CD14-positive monocyte (primary cell): ENCODE measurements at places on chromosomes 11 and 22.

- DNase-seq = peak; percentile 40
These were observed 59.3 kb downstream of the STIM1 start for GRCh38 chr11:3914805-3915204.

GRCh38 chr11:85132851-85133585 lies 494.1 kb downstream of the DLG2 start:
- no peak for DNase-seq

DNA sequence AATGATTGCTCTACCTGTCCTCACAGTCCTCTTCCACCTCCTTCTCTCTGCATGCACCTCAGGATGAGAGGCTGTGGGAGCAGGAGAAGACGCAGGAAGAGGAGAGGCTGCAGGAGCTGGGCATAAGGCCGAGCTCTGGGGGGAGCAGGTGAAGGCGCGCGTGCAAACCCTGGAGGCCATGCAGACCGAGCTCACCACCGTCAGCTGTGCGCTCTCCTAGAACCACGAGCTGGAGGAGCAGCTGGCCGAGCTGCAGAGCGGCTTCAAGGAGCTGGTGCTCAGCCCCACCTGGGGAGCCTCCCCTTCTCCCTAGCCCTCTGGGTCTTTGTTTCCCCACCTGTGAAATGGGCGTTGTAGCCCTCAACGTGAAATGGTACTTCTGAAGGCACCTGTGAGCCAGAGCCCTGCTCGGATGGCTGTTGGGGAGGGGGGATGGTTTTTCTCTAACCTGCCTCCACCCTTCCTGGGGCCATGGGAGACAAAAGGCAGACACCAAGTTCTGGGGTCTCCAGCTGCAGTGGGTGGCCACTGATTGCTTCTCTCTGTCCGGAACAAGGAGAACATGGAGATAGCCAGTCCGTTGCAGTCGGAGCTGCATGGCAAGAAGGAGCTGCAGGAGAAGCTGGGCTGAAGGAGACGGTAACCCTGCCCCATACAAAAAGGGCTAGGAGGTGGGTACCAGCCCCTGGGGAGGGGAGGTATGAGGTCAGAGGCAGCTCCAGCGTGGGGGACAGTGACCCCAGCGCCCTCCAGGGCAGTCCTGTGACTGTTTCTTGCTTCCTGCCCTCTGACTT lies 65.2 kb upstream of the A4GALT start:
- no peak for DNase-seq

- DNase-seq = peak; percentile 54
These were observed 1.3 kb downstream of the HIRA start for GRCh38 chr22:19429950-19430889.

- no peak for DNase-seq
These were observed 52.2 kb downstream of the JAM3 start for GRCh38 chr11:134120921-134121526.

GRCh38 chr22:40585310-40585751 lies 51.2 kb downstream of the MRTFA start:
- DNase-seq = no peak

- DNase-seq = no peak
These were observed at the start of gene CEND1 for GRCh38 chr11:789943-790342. CEND1 (minus strand) TSS chr11:790090; CDS start chr11:788576, 1,514 bp downstream.

DNA sequence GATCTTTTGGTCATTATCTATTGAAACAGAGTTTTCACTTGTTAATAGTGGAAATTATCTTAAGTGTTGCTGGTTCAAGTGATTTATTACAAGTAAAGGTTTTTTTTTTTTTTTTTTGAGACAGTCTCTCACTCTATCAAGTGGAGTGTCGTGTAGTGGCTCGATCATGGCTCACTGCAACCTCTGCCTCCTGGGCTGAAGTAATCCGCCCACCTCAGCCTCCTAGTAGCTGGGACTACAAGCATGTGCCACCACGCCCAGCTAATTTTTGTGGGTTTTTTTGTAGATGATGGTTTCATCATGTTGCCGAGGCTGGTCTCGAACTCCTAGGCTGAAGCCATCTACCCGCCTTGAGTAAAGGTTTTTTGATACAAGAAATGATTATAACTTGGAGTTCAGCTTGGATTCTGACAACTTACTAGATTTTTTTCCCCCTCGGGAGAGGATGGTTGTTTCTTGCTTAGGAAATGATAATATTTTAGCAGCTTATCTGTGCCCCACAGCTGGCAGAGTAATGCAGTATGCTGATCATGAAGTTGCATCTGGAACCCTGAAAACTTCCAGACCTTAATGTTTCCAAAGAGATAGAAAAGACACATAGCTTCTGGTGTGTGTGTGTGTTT lies 68.9 kb downstream of the MTMR3 start:
- no peak for DNase-seq

GRCh38 chr11:44502506-44502905 lies 63.0 kb upstream of the CD82 start:
- no peak for DNase-seq

DNA sequence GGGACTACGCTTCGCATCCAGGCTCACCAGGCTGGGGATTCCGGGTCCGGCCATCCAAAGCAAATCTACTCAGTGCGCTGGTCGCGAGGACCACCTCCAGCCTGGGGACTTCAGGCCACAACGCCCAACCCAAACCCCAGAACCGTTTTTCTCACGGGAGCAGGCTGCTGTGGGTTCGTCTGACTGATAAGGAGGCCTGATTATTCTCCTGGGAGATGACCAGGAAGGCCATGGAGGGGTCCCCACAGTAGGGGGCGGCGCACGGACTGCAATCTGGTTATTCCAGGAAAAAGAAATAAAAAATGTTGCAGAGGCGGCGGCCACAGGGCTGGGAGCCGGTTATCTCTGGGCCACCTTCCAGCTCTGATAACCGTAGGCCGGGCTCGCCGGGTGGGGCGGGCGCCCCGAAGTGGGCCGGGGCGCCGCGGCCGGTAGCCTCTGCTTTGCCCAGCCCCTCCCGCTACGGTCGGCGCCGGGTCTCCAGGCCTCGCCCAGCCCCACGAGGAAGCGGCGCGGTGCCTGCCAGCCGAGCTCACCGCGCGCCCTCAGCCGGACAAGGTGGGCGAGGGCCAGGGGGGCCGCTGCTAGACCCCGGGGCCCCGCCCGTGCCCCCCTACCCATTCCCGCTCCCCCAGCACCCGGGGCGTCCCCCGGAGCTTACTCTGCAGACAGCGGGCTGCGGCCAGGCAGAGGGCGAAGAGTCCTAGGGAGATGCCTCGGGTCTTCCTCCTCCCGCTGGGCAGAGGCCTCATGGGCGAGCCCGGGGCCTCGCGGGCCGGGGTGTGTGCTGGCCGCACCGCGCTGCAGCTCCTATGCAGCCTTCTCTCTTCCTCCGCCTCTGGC lies 446 bp downstream of the VSTM5 start:
- DNase-seq = no peak

DNA sequence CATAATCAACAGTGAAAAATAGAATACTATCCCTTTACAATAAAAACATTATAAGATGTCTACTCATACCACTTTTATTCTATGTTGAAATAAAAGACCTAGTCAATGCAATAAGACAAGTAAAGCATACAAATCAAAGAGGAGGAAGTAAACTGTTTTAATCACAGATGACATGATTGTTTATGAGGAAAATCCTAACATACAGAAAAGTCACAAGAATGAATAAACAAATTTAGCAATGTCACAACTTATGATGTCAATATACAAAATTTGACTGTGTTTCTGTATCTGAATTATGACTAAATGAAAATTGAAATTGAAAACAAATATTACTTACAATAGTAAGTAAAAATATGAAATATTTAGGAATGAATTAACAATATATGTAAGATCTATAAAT lies 221.9 kb upstream of the GRIA4 start:
- DNase-seq = no peak

DNA sequence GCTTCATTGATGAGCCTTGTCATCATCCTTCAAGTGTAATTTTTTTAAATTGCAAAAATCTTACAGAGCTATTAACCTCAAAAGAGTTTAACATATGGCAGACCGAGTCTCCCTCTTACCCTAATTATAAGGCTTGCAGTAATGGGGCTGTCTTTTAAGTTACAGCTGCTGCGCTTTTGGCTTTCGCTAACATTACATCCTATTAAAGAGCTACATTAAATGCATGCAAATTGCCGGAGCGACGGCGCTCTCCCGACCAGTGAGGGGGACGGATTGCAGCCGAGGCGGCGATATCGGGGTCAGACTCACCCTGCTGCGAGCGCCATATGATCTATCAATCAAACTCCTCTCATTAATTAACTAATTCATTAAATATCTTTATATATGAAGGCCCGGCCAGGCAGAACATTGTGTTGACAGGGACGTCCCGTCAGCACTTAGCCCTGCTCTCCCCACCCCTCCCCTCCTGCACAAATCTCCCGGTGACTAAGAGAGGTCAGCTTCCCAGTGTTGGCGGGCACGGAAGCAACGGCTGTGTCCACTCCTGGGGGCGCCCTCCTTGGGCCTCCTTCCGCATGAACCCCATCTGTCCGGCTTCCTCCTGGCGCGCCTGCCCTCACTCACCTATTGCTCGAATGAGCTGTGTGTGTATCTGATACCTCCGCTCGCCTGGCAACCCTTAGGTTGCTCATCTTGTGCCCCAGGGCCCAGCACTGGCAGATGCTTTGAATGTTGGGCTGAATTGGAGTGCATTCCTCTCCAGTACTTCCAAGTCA lies 156.0 kb upstream of the CADM1 start:
- DNase-seq = no peak

- no peak for DNase-seq
These were observed 5.7 kb upstream of the CHRM1 start for GRCh38 chr11:62926680-62927455.

GRCh38 chr11:85913513-85913912 lies 58.3 kb downstream of the CCDC83 start:
- DNase-seq = peak; percentile 80

GRCh38 chr11:67056267-67057204 lies at the start of gene RHOD:
RHOD (plus strand) TSS chr11:67056847; CDS start chr11:67056903, 56 bp downstream.
- no peak for DNase-seq

DNA sequence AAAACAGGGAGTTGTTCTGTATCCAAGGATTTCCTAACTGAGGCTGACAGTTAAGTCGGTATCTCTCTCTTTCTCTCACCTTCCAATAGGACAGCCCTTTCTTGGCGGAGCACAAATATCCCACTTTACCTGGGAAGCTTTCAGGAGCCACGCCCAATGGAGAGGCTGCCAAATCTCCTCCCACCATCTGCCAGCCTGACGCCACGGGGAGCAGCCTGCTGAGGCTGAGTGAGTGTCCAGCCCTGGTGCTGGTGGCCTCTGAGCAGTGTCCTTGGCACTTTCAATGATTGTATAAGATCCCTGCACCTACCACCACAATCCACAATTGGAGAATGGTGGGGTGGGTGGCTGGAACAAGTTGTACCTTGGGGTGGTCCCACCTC lies 33.7 kb downstream of the CYB5R2 start:
- no peak for DNase-seq

DNA sequence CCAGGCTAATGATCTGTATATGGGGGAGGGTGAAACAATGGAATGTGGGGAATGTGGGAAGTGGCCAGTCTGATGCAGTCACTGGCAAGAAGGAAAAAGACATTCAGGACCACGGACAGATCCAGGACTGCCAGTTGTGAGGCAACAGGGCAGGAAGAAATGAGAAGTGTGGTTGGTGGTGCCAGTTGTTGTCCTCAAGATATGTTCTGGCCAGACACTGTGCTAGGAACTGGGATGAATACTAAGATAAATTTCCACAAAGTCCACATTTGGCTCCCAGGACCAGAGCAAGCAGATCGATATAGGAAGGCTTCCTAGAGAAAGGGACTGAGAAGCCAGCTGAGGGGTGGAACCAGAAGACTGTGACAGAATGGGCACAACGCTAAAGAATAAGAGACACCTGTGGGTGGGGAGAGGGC lies 6.8 kb upstream of the TPBGL start:
- DNase-seq = peak; percentile 12

GRCh38 chr11:74400606-74401005 lies 2.4 kb upstream of the PGM2L1 start:
- no peak for DNase-seq

DNA sequence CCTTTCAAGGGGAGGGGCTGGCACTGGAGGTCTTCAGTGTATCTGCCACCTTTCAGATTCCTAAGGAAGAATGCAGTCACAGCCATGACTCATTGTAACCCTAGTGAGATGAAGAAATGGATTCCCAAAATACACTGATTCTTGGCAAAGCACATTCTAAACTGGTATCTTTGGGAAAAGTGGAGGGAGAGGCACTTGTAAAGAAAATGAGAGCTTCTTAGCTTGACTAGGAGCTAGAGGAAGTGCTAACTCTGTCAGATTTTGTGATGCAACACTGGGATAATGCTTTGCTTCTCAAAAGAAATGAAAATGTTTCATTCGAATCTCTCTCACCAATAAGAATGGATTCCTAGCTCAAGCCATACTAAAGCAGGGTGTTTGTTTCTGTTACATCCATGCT lies 14.3 kb downstream of the NRIP3 start:
- peak; percentile 19 for DNase-seq

GRCh38 chr11:69454018-69454417 lies 27.4 kb upstream of the LINC01488 start:
- no peak for DNase-seq

- no peak for DNase-seq
These were observed 32.0 kb downstream of the TMEM184B start for GRCh38 chr22:38240734-38241252.

DNA sequence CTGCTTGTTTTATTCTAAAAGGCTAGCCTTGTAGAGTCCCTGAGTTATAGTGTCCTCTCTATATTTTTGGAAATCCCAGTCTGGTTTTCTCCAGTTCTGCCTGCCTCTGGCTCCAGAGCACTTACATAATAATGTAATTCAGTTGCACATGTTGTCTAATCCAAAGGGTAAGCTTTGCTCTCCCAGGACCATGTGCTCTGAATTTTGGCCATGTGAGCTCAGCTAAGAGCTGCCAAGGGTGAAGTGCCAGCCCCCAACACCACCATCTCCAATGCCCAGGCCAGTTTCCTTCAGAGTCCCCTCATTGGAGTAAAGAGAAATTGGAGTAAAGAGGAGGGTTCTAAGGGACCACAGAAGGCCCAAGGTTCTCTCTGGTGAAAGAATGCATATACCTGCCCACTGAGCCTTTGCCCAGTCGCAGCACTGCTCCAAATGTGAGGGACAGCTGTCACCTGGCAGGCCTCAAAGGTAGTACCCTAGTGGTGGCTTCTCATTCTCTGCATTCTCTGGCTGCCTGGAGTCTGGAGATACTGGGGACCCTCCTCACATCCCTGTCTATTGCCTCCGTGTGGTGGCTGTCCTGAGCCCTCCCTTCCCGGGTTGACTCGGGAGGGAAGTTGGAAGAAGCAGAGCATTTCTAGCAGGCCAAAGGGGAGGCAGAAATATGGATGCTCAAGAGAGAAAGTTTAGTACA lies 4.9 kb downstream of the CRY2 start:
- no peak for DNase-seq

GRCh38 chr11:75955443-75955842 lies 140.4 kb downstream of the UVRAG start:
- no peak for DNase-seq

GRCh38 chr11:8086001-8086479 lies 5.0 kb downstream of the TUB start:
- no peak for DNase-seq

- no peak for DNase-seq
These were observed 7.9 kb downstream of the SC5D start for GRCh38 chr11:121300313-121300971.

- no peak for DNase-seq
These were observed 544.6 kb upstream of the RAG2 start for GRCh38 chr11:37142591-37142990.
